Activated T-cell treated with anti-CD3 and anti-CD28 coated beads, Interleukin-2, amount 50 U/mL, for 24 hours (primary cell): ENCODE measurements at places on chromosomes 6 and 20.

GRCh38 chr20:2602746-2603145 is 49.7 kb upstream of the NOP56 start:
- DNase-seq, result no peak

- no peak for DNase-seq
These were observed 7.4 kb upstream of the LSM14B start for GRCh38 chr20:62114894-62115293.

- no peak for DNase-seq
These were observed 11.4 kb downstream of the DDX27 start for GRCh38 chr20:49230561-49231133.

GRCh38 chr6:82080767-82081166 is 166.8 kb downstream of the IBTK start:
- DNase-seq, result no peak

DNA sequence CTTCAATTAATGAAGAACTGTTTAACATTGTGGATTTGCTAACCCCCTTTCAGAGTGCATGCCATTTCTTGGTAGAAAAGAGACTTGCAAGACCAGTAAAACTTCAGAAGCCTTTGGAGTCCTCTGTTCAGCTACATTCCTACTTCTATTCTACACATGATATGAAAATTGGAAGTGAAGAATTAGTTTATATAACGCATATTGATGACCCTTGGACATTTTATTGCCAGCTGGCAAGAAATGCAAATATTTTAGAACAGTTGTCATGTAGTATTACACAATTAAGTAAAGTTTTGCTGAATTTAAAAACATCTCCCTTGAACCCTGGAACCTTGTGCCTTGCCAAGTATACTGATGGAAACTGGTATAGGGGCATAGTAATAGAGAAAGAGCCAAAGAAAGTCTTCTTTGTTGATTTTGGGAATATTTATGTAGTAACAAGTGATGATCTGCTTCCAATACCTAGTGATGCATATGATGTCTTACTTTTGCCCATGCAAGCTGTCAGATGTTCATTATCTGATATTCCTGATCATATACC is 3.3 kb downstream of the TDRD6 start:
- no peak for DNase-seq

GRCh38 chr6:147888374-147888773 is 379.9 kb downstream of the SAMD5 start:
- no peak for DNase-seq
